ENCODE measurements at places on chromosomes 4 and X.

DNA sequence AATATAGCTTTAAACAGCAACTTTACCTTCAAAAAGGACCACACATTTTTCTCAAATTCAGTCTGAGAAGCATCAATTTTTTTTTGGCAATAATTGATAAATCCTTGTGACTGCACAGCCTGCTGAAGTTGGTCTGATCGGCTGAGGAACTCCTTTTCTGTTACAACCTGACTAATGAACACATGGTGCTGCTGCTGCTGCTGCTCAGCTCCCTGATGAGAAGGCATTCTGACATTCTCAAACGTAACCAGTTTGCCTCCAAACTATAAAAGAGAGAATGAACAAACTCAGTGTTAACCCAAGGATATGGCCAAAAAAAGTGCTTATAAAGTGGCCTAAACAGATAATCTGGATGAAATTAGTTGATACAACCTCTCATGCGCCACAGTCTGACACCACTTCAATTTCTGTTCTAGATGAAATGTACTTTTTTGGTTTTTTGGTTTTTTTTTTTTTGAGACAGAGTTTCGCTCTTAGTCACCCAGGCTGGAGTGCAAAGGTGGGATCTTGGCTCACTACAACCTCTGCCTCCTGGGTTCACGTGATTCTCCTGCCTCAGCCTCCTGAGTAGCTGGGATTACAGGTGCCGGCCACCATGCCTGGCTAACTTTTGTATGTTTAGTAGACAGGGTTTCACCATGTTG, 26.5 kb downstream of the SEC31A start:
- DNase-seq = no peak

GRCh38 chr4:148090503-148091476, 351.4 kb downstream of the NR3C2 start:
- DNase-seq = no peak

DNA sequence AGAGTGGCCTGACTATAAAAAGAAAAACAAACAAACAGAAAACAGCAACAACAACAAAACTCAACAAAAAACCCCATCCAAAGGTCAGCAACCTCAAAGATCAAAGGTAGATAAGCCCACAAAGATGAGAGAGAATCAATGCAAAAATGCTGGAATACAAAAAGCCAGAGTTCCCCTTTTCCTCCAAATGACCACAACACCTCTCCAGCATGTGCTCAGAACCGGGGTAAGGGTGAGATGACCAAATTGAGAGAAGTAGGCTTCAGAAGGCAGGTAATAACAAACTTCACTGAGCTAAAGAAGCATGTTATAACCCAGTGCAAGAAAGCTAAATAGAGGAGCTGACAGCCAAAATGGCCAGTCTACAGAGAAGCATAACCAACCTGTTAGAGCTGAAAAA, 43.5 kb upstream of the ANTXR2 start:
- no peak for DNase-seq

- no peak for DNase-seq
Observed at GRCh38 chr4:122617597-122618593, 3.0 kb downstream of the IL21 start.

- no peak for DNase-seq
Observed at GRCh38 chr4:22850055-22850454, 157.3 kb downstream of the GBA3 start.

DNA sequence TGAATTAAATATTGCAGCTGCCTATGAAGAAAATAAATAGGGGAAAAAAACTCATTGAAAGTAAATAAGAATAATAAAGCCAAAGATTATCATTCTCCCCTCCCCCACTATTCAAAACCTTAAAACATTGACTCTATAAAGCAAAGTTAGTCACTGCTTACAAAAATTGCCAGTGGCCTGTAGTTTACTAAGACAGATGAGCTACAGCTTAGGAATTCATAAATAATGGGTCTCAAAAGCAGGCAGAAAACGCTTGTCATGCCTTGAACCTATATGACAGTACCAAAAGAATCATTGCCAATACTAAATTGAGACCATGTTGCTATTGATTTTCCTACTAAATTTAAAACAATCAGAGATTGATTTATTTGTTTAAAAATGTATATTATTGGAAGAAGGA, 78.9 kb downstream of the SLC10A7 start:
- no peak for DNase-seq

DNA sequence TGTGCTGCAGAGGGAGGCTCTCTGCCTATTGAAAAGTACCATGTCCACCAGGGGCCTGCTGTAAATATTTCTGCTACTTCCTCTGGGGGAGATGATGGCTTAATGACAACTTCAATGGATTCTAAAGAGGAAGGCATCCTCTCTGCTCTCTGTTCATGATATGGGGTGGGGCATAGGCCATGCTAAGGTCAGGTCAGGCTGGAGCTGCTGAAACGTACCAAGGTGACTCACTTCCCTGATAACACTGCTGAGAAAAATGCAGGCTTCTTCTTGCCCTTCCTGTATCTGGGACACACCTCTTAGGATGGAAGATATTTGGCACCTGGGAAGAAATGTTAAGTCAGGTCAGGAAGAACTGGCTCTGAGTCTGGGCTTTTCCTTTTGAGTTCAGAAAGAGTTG, 31.5 kb downstream of the HS3ST1 start:
- DNase-seq = no peak

- no peak for DNase-seq
Observed at GRCh38 chr4:81631958-81632441, 160.3 kb upstream of the RASGEF1B start.

- DNase-seq = no peak
Observed at GRCh38 chr4:169583563-169583962, 28.8 kb downstream of the NEK1 start.

- no peak for DNase-seq
Observed at GRCh38 chrX:24025741-24026403, 1.1 kb downstream of the KLHL15 start.

DNA sequence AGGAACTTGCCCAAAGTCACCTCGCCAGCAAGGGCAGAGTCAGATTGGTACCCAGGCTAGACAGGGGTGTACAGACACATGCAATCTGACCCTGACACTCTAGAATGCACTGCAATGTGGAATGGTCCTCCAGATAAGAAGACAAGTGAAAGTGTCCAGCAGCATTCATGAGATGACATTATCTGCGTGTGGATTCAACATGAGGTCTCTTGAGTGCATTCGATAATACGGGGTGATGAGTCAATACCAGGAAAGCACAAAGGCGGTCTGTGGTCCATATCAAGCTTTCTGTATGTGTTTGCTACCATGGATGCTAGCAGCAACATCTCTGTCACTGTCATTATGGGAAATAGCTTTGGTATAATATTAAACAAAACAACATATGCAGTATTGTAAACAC, 6.8 kb upstream of the XAGE3 start:
- no peak for DNase-seq

- DNase-seq = no peak
Observed at GRCh38 chr4:15740764-15741404, 37.2 kb upstream of the CD38 start.

GRCh38 chrX:68895341-68895755, 66.5 kb downstream of the EFNB1 start:
- no peak for DNase-seq

DNA sequence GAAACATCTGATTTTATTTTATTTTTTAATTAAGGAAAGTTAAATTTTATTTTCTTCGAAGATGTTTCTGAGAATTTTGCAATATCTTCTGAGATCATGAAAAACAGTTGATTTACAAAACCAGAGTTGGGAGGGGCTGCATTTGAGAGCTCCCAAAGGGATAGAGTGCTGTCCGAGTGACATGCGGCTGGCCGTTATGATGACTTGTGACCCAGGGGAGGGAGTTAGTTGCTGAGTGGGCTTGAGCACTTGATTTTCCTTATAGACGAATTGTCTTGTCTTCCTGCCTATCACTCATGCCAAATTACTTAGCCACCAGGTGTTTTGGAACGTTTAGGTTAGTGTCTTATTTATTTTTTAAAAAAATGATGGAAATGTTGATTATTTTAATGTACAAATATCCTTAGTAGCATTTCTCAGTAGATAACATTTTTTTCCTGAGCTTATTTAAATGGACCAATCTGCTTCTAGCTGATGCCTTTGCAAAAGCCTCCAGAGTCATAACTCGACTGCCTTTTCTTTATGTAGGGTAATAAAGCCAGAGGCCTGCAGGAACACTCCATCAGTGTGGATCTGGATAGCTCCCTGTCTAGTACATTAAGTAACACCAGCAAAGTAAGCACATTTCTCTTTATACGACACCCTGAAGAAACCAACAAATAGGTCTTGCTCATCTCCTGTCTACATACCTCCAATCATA, 85.2 kb downstream of the PTTG2 start:
- DNase-seq = no peak

GRCh38 chr4:11028334-11028733, 343.8 kb upstream of the CLNK start:
- DNase-seq = no peak

DNA sequence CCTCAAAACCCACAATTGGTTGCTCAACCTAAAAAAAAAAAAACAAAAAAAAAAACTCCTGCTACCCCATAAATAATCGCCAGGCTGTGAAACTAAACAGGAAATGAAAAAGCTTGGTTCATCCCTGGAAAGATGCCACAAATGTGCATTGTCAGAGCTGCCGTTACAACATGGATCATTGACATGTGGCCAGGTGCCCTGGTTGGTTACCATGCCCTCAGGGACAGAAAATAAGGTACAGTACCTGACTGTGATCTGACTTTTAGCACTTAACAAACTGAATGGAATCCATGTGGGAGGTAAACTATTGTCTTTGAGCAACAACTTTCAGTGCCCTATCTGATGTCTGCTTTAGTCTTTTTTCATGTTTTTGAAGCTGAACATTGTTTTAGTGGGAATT, 118.0 kb upstream of the RPL34 start:
- no peak for DNase-seq

DNA sequence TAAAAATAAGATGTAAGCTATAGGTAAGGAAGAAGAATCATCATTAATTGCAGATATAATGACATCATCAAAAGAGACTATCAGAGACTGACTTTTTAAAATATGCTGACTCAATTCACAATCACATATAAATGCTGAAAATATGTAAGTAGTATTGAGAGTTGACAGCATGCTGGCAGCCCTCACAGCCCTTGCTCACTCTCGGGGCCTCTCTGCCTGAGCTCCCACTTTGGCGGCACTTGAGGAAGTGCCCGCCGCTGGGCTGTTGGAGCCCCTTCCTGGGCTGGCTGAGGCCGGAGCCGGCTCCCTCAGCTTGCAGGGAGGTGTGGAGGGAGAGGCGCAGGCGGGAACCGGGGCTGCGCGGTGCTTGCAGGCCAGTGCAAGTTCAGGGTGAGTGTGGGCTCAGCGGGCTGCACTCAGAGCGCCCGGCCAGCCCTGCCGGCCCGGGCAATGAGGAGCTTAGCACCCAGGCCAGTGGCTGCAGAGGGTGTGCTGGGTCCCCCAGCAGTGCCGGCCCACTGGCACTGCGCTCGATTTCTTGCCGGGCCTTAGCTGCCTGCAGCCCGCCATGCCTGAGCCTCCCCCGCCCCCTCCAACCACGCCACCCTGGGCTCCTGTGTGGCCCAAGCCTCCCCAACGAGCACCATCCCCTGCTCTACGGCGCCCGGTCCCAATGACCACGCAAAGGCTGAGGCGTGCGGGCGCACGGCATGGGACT, 68.9 kb downstream of the RAB28 start:
- no peak for DNase-seq

DNA sequence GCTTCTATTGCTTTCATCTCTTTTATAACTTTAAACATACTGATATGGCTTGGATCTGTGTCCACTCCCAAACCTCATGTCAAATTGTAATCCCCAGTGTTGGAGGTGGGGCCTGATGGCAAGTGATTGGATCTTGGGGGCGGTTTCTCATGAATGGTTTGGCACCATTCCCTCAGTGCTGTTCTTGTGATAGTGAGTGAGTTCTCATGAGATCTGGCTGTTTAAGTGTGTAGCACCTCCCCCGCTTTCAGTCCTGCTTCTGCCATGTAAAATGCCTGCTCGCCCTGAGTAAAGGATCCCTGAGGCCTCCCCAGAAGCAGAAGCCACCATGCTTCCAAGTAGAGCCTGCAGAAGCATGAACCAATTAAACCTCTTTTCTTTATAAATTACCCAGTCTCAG, 17.7 kb downstream of the MND1 start:
- DNase-seq = no peak

DNA sequence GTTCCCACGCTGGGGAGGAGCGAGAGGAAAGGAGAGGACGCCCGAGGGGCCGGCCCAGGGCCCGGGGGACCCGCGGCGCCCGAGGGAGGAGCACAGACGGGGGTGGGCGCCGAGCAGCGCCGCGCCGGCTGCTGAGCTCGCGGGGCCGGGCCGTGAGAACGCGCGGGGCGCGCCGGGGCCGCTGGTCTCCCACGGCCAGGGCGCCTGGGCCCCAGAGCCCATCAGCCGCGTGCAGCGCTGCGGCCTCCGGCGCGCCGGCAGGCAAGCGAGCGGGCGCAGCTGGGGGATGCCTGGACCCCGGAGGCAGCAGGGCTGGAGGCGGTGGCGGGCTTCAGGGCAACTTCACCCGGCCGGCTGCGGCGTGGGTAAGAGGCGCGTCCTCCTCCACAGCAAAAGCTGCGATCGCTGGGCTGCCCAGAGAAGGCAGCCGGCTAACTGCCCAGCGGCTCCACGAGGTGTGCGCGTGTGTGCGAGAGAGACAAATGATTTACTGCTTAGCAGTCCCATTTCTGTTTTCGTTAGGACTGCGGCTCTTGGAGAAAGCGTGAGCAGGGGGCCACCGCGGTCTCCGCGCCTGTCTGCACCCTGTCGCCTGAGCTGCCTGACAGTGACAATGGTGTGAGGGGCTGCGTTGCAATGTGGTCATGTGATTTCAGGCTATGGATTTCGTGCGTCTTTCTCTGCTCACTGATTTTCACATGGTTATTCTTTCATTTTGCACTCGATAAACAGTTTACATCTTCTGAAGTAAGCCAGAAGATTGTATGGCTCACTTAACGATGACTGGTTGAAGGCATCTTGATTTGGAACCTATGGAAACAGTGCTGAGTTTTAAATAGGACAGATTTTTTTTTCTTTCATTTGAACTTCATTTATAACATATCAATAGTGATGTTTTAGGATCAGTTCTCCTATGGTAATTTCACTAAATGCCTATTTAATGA, 1.2 kb downstream of the GUCY1A1 start:
- no peak for DNase-seq

DNA sequence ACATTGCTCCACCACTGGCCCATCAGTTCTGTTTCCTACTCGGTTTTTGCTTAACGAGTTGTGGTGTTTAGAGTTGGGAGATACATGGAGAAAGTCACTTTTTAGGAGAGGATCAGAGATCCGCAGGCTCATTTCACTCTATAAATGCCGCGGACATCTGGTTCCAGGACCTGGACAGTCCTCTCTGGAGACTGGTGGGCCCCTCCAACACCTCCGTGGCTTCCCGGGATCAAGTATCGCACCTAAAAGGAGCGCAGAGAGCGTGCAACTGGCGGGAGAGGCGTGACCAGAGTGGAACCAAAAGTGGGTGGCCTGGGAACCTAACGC, 9.9 kb upstream of the CLTRN start:
- DNase-seq = no peak

- no peak for DNase-seq
Observed at GRCh38 chr4:153933915-153934687, 145.2 kb upstream of the SFRP2 start.
